ENCODE measurements at places on chromosomes 11 and 22.
A peak's percentile ranks its signal among the peaks of the same experiment; 100 is the strongest.

DNA sequence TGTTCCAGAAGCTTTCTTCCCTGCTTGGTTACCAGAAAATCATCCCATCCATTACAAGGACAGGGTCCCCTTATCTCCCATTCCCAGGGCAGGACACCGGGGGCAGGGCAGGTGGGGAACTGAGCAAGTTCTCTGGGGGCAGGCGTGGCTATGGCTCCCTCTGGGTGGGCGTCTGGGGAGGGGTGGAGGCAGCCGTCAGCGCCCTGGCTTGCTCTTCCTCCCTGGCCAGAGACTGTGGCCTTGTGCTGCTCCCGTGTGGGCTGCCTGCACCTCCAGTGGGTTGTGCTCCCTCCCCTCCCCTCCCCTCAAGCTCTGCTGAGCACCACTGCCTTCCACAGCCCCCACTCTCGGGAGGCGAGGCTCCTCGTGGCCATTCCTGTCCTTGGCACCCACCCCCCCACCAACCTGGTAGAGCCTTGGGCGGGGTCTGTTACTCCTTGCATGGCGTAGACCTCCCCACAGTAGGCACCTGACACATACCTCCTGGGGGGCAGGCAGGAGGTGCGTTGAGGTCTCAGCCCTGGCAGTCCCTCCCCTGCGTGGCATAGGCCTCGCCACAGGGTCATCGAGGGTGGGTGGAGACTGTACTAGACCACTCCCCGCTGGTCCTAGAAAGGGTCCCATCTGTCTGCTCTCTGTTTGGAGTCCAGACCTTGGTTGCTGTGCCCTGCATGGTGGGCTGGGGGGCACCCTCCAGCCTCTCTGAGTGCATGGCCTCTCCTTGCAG, 24.2 kb upstream of the PPP6R3 start:
- no peak for DNase-seq

- peak; percentile 24 for DNase-seq
Observed at GRCh38 chr11:11025087-11025486, 167.2 kb upstream of the ZBED5 start.

- peak; percentile 24 for DNase-seq
Observed at GRCh38 chr11:132714859-132715440, 817.4 kb downstream of the OPCML start.

GRCh38 chr11:1001617-1002405, 34.7 kb downstream of the MUC6 start:
- DNase-seq = no peak

DNA sequence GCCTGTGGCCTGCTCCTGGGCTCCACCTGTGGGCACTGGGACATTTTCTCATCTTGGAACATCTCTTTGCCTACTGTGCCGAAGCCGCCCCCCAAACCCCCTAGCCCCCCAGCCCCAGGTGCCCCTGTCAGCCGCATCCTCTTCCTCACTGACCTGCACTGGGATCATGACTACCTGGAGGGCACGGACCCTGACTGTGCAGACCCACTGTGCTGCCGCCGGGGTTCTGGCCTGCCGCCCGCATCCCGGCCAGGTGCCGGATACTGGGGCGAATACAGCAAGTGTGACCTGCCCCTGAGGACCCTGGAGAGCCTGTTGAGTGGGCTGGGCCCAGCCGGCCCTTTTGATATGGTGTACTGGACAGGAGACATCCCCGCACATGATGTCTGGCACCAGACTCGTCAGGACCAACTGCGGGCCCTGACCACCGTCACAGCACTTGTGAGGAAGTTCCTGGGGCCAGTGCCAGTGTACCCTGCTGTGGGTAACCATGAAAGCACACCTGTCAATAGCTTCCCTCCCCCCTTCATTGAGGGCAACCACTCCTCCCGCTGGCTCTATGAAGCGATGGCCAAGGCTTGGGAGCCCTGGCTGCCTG, 1.4 kb downstream of the SMPD1 start:
- no peak for DNase-seq

DNA sequence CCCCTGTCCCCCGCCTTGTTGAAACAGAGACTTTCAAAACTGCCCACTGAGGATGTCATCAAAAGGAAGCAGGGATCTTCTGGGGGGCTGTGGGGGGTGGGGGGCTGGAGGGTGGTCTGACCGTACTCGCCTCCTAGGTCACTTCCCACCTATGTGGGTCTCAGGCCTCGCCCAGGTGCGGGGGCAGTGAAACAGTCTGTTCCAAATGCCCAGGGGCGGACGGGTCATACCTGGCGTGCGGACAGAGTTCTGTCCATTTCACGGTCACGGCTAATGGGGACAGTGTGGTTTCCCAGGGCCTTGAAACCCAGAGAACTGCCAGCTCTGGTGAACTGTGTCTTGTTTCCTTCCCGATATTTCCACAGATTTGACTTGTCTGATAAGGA, 27.2 kb downstream of the ANO1 start:
- DNase-seq = no peak

GRCh38 chr22:31343235-31344191, 2.6 kb downstream of the PATZ1 start:
- peak; percentile 51 for DNase-seq

GRCh38 chr22:40443732-40444131, 73.3 kb downstream of the SGSM3 start:
- no peak for DNase-seq

GRCh38 chr22:46663001-46663400, 42.8 kb downstream of the GRAMD4 start:
- no peak for DNase-seq

DNA sequence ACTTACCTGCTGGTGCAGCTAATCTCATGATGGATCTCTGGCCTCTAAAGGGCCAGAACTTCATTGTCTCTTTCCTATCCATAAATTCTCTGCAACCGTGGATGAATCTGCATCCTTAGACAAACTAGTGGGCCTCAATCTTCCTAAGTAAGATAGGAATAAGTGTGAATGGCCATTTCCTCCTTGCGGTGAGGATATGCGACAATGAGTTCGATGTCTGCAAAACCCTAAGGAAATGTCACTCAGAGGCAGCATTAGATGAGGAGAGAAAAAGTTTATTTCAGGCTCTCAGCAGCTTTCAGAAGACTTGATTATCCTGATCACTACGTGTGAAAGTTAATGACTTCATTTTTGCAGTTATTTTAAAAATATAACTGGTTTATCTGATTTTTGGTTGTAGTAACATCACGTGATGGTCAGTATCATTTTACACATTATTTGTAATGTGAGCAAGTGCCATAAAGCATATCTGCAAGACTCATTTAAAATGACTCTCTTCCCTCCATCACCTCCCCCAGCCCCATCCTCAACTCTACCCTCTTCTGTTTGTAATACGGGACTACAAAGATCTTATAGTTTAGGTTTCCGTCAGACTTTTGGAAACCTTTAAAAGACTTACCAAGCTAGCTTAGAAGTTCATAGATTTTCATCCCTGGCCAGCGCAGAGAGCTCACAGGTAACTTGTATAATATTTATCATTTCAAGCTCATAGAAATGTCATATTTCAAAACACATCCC, 10.2 kb downstream of the GRAP2 start:
- no peak for DNase-seq

DNA sequence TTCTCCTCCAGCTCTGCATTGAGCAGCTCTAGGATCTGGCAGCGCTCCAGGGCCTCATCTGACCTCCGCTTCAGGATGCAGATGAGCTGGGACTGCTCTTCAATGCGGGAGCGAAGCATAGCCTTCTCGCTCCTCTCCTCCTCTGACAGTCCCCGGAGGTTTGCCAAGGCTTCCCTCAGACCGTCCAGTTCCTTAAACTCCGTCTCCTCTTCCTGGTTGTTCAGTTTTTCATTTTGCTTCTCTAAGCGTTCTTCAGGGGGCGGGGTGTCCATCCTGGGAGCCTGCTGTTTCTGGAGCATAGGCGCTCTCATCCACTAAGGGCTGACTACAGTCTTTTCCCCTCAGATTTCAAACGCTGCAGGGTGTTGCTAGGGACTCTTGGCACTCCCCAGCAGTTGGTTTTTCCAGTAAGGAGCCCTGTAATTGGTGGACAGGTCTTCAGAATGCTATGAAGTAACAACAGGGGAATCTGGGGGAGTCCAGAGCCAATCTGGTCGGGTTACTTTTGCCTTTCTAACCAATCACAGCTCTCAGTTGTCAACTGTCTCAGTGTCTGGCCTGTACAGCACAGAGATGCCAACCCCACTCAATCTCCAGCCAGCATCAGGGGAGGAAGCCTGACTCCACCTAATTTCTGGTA, at the start of gene CCDC89:
Gene CCDC89, minus strand, starts transcription at position 376 of the 640 bp plus-strand sequence. Its CDS starts 65 bp downstream, at position 311.
- peak; percentile 75 for DNase-seq

DNA sequence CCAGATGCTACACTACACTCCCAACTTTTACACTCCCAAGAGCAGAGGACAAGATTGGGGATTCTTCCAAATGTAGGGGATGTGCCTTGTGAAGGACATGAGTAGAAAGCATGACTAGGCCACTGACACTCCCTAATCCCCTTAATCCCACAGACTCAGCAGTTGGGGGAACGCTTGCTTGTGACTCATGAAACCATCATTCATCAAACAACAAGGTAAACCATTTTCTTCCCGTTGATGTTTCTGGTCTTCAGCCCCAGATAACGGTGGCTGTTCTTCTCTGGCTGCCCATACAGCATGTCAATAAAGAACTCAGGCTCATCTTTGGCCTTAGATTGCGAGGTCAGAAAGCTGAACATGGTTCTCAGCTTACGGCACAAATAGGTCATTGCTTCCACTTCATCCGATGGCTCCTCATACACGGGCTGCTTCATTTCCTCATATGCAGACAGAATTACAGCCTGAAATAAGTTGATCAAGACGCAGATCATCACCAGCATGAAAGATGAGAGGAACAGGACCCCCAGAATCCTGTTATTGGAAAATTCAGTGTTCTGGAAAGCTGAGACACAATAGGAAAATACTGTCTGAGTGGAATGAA, 6.4 kb upstream of the CDPF1 start:
- no peak for DNase-seq

- no peak for DNase-seq
Observed at GRCh38 chr11:86442827-86443226, 68.1 kb downstream of the CCDC81 start.

- no peak for DNase-seq
Observed at GRCh38 chr11:12806113-12806512, 131.9 kb downstream of the TEAD1 start.

- no peak for DNase-seq
Observed at GRCh38 chr11:117238221-117238620, 5.8 kb downstream of the RNF214 start.

DNA sequence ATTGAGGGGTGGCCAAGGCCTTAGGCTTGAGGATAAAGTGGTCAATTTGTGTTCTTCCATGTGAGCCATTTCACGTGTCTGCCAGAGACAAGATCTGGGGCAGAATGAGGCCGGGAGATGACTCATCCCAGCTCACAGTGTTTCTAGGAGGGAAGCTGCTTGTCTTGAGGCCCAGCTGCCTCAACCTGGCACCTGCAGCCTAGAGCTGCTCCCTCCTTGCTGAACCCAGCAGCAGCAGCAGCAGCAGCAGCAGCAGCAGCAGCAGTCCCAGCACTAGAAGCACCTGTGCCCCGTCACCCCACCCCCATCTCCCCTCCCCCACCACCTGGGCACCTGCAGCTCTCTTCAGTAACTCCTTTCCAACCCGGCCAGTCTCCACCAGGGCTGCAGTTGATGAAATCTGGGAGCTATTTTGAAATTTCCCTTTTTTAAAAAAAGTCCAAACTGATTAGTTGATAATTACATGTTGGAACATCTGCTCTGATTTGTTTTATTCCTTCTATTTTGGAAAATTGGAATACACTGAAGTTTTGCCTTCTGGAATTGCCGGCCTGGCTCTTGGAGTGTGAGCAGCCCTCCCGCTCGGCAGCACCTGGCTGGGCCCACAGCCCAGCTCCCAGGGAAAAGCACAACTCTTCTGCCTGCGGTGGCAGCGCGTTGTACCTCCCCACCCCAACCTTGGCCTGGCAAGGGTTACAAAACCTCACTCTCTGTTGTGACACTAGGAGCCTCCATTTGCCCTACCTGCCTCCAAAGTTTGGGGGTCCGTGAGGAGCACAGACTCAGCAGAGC, 143.5 kb downstream of the NXPE2 start:
- DNase-seq = peak; percentile 22

DNA sequence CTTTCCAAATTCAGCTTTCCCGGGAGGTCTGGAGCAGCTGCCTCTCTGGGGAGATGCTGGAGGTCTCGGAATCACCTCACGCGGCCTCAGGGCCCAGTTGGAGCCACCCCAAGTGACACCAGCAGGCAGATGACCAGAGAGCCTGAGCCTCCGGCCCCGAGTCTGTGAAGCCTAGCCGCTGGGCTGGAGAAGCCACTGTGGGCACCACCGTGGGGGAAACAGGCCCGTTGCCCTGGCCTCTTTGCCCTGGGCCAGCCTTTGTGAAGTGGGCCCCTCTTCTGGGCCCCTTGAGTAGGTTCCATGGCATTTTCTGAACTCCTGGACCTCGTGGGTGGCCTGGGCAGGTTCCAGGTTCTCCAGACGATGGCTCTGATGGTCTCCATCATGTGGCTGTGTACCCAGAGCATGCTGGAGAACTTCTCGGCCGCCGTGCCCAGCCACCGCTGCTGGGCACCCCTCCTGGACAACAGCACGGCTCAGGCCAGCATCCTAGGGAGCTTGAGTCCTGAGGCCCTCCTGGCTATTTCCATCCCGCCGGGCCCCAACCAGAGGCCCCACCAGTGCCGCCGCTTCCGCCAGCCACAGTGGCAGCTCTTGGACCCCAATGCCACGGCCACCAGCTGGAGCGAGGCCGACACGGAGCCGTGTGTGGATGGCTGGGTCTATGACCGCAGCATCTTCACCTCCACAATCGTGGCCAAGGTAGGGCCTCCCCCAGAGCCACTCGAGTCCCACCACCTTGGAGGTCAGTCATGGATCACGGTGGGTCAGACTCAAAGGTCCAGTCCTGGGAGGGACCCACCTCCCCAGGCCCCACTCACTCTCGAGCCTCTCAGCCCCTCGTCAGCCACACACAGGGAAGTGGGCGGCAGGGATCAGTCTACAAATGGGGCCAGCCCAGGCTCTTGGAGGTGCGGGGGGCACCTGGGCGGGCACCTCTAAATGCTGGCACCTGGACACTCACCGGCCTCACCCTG, 525 bp downstream of the SLC22A12 start:
- no peak for DNase-seq

Measured in astrocyte of the hippocampus (primary cell).